ENCODE measurements at places on chromosomes 5 and 9.

GRCh38 chr9:108212184-108212583 lies 643.6 kb downstream of the ACTL7B start:
- no peak for DNase-seq

DNA sequence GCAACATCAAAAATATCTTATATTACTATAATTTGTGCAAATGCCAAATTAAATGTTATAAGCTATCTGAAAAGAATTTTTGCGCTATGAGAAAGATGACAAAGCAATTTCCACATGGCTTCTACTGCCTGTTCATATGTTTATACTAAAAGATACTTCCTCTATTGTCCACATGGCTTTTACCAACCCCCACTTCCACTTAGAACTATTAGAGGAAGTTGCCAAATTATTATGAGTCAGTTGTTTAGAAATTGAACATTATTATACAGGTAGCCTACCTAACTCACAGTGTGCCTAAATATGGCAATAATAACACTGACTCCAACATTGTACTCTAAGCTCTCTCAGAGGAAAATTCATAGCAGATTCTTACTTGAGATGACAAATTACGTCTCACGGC lies 37.6 kb upstream of the SLC27A6 start:
- DNase-seq: no peak

DNA sequence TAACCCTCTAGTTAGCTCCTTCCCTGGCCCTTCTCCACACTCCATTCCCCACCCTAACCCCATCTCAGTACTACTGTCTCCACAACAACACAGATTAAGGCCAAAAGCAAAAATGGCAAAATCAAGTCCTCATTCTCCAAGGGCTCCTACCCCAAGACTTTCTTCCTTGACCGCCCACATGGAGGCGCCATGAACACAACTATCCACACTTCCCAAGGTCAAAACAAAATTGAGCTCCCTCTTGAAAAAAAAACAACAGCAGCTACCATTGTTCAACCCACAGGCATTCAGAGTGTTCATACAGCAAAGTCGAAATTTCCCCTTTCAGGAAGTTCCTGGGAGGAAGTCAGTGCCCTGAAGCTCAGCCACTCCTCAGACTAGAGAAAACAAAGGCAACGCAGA lies 54.4 kb downstream of the GNAQ start:
- DNase-seq: no peak

- DNase-seq: no peak
Measured at GRCh38 chr5:181059297-181060230, 19.5 kb downstream of the BTNL9 start.

DNA sequence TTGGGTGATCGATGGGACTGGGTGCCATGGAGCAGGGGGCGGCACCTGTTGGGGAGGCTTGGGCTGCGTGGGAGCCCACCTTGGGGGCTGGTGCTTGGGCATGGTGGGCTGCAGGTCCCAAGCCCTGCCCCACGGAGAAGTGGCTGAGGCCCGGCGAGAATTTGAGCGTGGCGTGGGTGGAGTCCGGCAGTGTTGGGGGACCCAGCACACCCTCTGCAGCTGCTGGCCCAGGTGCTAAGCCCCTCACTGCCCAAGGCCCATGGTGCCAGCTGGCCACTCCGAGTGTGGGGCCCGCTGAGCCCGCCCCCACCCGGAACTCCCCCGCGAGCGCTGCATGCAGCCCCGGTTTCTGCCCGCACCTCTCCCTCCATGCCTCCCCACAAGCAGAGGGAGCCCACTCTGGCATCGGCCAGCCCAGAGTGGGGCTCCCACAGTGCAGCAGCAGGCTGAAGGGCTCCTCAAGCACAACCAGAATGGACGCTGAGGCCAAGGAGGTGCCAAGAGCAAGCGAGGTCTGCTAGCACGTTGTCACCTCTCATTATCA lies 1178.6 kb upstream of the CDH10 start:
- no peak for DNase-seq

- DNase-seq: no peak
Measured at GRCh38 chr9:93900971-93901861, 53.9 kb downstream of the BARX1 start.

DNA sequence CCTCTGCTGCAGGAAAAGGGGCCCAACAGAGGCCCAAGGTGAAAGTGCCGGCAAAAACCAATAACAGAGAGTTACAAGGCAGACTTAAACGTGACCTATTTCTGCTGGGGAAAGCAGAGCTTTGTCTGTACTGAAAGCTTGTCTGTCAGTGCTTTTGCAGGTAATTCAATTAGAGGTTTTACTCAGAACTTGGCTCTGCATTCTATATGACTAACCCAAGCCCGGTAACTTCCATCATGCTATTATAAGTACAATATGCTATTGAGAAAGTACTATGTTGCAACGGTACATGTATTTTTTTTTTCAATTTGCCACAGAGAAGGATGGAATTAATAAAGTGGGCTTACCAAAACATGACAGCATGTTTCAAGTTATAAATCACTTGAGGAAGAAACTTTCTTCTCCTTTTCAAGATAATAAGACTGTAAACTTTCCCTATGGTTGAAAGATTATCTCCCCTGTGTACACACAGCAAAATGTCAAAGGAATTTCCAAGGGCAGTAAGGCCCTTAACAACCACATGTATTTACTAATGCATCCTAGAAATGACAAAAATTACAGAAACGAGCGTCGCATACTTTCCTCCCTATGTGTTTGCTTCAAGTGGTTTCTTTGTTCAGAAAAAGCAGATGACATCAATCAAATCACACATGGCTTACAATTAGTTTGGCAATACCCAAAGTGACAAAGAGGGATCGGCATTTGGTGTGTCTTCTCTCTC lies 282.4 kb downstream of the EFNA5 start:
- DNase-seq: no peak

GRCh38 chr5:107558823-107559375 lies 111.8 kb downstream of the EFNA5 start:
- DNase-seq: no peak

DNA sequence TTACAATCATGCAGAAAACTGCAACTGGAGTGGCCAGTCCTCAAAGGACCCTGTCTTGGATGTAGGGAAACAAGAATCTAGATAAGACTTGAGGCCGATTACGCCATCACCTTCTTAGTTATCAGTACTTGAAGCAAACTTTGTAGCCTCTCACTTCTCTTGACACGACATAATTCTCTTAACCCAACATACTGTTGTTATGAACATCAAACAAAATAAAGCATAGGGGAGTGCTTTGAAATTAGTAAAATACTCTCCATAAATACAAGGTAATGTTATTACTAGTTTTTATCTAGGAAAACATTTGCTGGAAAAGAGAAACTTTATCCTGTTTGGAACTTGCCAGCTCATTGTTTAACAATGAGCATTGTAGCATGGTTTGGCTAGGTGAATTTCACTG lies 574.9 kb upstream of the DMAC1 start:
- DNase-seq: no peak

All from activated naive CD4-positive, alpha-beta T cell (primary cell).